NCI-H226 (cell line): ENCODE measurements at places on chromosomes 6 and 20.

DNA sequence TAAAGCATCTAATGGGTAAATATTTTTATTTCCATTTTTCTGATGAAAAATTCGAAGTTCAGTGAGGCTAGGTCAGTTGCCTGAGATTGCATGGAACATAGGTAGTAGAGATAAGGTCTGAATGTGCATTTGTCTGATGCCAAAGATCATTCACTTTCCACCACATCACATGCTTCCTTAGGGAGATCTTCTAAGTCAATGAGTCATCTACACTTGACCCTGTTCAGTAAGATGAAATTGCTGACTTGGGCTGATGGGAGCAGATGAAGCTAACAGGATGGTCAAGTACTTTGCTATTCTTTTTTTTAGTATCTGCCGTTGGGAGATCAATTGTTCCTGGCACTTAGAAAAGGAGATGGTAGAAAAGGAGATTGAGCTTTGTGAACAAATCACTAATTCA is 511.3 kb downstream of the PHF3 start:
- DNase-seq = peak; percentile 17

DNA sequence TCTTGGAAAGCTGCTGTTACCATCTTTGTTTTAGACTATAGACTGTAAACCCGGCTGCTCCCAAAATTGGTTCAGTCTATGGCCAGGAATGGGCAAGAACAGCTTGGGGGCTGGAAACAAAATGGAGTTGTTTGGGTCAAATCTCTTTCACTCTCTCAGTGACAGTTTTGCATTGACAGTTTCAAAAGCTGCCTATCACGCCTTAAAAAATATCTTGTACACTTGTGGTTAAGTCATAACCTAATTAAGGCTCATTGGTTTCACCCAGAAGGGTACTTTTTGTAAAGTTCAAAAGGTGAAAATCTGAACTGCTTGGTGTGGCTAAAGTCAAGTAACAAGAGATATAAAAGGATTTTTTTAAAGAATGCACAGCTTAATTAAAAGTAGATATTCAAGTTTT is 76.1 kb upstream of the PRL start:
- DNase-seq = no peak

GRCh38 chr20:46071573-46071972 is 18.2 kb downstream of the NCOA5 start:
- no peak for DNase-seq

DNA sequence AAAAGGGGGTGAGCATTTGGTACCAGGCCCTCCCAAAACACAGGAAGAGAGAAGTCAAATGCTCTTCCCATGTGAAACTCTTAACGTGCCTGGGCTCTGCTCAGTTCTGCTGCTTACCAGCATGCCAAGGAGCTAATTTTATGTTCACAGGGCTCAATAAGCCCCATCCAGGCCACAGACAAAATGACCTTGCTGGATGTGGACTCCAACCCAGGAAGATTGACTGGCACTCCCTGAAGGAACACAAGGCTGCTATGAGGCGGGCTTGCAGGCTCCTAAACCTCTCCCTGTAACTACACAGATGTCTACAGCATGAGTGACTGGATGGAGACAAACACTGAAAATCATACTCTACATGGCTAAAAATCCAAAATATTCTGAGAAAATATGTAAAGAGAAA is 50.6 kb downstream of the CHD6 start:
- no peak for DNase-seq

DNA sequence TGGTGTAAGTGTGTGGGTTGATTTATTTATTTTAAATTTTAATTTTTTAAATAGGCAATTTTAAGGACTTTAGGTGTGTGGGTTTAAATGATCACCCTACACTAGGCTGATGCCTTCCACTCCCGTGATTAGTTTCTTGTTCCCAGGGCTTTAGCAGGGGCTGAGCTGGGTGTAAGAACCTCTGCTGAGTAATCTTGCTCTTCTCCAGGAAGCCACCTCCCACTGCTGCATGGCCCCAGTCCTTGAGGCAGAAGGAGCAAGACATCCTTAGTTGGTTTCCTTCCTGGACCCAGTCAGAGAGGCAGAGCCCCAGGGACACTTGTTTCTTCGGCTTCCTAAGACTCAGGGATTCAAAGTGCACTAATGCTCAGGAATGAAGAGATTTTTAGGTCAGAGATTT is 19.8 kb upstream of the CDC5L start:
- DNase-seq = no peak

DNA sequence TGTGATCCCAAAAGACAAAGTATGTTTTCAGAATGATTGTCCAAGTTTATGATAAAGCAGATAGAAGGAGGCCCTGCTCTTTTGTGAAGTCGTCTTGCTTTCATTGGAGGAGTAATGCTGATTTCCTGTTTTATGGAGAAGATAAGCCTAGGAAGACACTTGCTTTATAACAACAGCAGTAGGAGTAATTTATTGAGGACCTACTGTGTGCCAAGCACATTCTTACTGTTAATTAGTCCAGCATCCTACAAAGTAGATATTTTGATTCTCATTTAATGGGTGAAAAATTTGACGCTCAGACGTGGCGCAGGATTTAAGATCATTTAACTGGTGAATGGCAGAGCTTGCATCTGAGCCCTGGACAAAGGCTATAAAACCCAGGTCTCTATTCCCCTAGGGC is 87.6 kb downstream of the ZDHHC14 start:
- no peak for DNase-seq

DNA sequence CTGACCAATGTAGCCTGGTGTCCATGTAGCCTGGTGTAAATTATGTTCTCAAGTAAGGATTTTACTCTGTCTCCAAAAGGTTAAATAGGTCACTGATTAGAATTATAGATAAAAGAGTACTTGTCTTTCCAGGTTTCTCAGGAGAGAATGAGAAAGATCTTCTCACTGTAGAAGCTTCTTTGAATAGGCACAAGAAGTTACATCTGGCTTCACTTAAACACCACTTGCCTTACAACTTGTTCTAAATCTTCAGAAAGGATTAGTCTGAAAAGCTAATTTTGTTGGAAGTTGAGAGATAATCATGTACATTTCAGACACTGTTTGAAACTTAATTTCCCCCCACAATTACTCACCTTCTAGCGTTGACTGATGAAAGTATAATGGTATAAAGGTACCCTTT is 275.3 kb downstream of the FARS2 start:
- no peak for DNase-seq
